ENCODE measurements at places on chromosomes 2 and 18.

DNA sequence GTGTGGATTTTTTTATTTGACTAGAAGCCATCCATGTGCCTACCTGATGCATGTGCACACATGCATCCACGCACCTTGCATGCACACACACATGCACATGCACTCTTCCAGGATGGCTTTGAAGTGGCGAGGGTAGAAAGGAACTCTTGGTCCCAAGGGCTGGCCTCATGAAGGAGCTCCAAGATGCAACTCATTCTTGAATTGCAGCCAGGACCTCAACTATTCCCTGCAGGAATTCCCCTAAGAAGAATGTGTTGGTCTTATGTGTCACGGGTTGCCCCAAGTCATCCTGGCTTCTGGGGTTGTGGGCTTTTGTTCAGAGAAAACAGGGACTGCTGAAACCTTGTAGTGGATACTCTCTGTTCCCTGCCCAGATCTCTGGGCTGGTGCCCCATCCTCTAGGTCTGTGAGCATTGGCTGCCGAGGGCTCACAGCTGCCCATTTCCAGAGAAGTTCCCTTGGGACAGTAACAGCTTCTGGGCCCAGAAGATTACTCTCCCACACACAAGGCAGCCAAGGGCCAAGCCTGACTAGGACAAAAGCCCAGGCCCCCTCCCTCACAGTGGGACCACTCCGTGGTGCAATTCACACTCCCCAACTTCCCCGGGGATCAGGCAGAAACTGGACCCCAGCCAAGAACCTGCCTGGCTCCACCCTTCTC is 137.6 kb downstream of the COPS8 start:
- DNase-seq, result no peak

GRCh38 chr2:179354739-179355537 is 90.3 kb upstream of the SESTD1 start:
- no peak for DNase-seq

- DNase-seq, result no peak
Observed at GRCh38 chr18:52353589-52353988, 13.6 kb downstream of the DCC start.

- no peak for DNase-seq
Observed at GRCh38 chr2:83234246-83234645, 1224.8 kb downstream of the SUCLG1 start.

DNA sequence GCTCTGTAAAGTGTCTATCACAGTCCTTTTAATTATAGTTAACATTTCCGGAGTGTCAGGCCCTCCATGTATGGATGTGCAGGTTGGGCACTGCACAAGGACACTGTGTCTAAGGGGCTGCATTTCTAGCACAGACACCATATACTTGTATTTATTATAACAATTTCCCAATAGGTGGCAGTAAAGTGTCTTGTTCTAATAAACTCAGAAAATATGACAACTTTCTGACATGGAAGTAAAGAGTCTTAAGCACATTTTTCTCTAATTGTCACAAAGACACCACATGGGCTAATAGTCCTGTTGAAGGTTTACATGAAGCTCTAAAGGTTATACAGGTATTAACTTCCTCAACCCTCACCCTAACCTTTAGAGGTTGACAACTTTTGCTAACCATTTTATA is 156.6 kb downstream of the DYSF start:
- DNase-seq, result peak; percentile 7

DNA sequence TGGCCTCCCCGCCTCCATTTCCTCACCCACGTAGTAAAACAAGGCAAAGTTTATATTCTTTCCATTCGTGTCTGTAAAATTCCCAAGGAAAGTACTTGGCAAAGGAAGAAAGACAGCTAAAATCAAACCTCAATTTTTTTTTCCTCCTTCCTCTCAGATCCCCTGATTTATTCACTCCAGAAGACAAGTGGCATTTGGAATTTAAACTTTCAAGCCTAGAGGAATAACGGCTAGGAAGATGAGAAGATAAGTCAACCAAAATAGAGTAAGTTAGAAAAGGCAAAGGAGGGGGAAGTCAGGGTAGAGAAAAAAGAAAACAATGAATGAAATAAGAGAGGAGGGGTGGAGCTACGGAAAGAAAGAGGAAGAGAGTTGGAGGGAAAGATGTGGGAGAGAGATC is 198.9 kb upstream of the PIK3C3 start:
- DNase-seq, result no peak

- DNase-seq, result no peak
Observed at GRCh38 chr18:77015771-77016710, 116.5 kb downstream of the MBP start.

- DNase-seq, result no peak
Observed at GRCh38 chr2:219386532-219387280, 1.0 kb downstream of the DNPEP start.

DNA sequence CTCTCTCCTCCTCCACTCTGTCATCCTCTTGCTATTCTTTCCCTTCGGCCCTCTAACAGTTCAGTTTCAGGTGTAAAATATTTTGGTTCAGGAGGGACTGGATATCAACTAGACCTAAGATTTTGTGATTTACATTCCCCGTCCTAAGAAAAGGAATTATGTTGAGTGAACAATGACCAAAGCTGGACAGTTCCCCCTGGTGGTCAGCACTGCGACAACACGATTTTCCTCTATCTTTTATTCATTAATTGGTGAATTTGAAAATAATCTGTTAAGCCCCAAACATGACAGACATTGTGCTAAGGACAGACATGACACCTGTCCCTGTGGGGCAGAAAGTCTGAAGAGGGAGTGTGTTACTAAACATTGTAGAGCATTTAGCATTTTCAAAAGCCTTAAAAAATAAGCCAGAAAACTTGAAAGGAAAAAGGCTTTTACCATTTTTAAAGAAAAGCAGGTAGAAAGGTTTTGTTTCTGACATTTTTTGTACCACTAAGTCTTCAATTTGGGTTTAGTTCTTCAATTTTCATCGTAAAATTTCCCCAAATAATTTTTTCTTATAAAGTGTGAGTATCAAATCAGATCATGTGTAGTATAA is 28.4 kb upstream of the GTF2A1L start:
- DNase-seq, result no peak

DNA sequence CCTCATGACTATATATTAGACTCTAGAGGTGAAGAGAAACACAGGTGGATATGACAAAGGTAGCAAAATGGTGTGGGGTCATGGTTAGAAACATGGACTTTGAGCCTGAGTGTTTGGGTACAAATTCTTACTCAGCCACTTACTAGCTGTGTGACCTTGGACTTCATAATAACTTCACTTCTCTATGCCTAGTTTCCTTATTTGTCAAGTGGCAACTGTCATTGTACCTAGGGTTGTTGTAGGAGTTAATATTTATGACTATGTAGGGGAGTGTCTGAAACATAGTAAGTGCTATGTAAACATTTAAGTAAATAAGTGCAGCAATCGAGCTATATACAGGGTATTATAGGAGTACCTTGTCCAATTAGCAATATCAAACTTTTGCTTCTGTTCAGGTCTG is 49.7 kb upstream of the RAPH1 start:
- DNase-seq, result no peak

GRCh38 chr2:47784352-47784851 is 1.5 kb downstream of the MSH6 start:
- no peak for DNase-seq

GRCh38 chr18:60145776-60146175 is 226.8 kb downstream of the MC4R start:
- DNase-seq, result no peak

DNA sequence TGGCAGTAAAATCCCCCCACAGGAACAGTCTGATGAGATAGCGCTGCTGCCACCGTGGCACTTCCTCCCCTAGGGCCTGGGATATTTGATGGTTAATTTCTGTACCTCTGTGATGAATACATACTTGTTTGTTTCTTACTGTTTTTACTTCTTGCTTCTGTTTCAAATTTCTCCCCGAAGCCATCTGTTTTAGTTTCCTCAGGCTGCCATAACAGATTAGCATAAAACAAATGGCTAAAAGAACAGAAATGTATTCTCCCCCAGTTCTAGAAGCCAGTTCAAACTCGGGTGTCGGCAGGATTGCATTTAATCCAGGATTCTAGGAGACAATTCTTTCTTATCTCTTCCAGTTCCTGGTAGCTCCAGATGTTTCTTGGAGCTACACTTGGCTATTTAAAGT is 435.9 kb downstream of the DSEL start:
- DNase-seq, result no peak

DNA sequence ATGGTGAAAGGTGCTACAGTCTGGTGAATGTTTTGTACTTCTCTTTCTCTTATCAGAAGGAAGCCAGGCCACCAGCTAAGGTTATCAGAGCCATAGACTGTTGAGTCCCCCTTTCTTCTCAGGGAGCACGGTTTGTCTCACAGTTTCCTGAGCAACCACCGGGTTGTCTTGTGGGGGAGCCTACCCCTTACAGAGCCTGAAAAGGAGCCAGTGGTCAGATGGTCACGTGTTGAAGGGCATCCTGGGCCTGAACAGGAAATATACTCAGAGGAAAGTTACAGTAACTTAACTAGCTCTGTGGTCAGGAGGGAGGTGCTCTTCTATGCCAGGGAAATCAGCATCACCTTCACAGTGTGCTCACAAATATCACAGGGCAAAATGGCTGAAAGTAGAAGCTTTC is 11.6 kb downstream of the CD28 start:
- no peak for DNase-seq

GRCh38 chr2:171087547-171087946 is 73.1 kb downstream of the TLK1 start:
- DNase-seq, result no peak

DNA sequence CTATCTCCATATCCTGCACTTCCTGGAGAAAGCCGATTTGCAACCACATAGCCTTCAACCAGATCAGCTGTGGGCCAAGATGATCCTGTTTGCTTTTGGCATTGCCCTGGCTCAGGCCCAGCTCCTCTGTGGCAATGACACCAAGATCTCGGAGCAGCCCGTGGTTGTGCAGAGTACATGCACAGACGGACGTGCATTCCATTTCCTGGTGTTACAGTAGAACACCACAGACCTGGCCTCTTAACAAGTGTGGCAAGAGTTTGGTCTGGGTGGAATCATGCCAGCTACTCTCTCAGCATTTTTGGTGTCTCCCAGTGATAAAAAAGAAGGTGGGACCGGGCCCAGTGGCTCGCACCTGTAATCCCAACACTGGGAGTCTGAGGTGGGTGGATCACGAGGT is 20.0 kb downstream of the MALT1 start:
- DNase-seq, result no peak

GRCh38 chr18:48866028-48866733 is 84.6 kb downstream of the SMAD7 start:
- DNase-seq, result no peak

GRCh38 chr2:145812165-145812554 is 1292.2 kb upstream of the ZEB2 start:
- DNase-seq, result no peak

- no peak for DNase-seq
Observed at GRCh38 chr18:62812242-62812641, 96.9 kb downstream of the PHLPP1 start.

DNA sequence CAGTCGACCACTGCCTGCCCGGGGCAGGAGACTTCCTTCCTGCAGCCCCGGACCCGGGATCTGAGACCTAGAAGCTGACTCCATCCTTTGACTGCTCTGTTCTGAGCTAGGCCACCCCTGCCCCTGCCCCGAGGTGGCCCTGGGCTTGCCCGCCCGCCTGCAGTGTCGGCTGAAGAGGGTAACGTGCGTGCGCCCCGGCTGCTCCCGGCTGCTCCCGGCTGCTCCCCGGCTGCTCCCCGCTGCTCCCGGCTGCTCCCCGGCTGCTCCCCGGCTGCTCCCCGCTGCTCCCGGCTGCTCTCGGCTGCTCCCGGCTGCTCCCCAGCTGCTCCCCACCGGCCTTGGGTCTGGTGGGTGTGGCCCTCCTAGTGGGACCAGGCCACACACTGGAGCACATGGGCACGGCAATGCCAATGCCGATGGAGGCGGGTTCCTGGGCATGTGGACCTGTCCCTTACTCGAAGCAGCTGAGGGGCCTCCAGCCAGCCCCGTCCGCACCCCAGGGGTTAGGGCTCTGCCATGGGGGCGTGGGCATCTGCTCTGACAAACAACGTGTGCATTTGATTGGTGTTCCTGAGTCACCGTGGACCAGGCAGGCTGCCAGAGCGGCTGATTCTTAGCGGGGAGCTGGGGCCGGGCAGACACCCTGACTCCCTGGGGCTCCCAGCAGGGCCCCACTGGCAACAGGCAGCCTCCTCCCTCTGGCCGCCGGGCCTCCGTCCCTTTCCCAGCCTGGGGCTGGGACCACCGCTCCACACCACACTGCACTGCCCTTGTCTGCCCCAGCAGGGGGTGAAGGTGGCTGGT is 2.0 kb upstream of the GAL3ST2 start:
- DNase-seq, result peak; percentile 57

GRCh38 chr2:197107291-197108269 is 181.1 kb upstream of the PGAP1 start:
- DNase-seq, result no peak

- DNase-seq, result no peak
Observed at GRCh38 chr2:165623783-165624469, 154.4 kb downstream of the CSRNP3 start.

- no peak for DNase-seq
Observed at GRCh38 chr2:182447863-182448262, 21.0 kb upstream of the PDE1A start.

DNA sequence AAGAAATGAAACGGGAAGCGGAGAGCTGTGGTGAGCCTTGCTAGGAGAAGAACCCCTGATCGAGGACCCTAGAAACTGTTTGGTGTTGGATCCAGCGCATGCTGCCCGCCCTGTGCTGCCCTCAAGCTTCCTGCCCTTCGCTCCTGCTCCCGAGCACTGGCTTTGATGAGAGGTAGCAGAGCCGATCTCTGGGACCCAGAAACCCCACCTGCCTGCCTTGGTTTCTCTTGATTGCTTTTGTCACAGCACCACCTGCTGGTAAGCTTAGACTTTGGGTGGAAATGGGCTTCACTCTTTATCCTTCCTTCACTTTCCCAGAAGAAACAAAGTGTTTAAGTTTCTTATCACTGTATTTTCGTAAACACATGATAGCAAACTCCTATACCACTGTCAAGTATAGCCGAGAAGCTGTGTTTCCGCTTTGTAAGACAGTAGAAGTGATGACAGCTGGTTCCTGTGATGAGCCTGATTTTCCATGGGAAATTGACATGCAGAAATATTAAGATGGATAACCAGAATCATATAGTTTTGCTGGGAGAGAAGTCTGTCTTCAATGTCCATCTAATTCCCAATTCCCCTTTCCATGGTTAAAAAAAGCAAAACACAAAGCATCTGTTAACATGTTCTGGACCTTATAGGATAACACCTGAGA is 267.4 kb downstream of the PHLPP1 start:
- no peak for DNase-seq

DNA sequence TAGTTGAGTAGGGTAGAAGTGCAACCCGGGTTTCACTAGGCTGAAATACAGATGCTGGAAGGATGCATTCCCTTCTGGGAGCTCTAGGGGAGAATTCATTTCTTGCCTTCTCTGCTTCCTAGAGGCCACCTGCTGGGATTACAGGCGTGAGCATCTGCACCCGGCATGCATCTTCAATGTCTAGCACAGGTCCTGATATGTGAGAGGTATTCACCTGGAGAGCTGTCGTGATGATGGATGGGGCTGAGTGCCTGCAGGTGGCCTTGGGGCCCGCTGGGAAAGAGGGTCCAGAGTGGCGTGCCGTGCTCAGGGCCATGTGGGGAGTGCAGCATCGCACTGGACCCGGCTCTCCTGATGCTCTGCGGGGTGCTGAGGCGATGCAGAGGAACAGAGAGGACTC is 6.6 kb upstream of the NTSR2 start:
- DNase-seq, result no peak

GRCh38 chr18:13710414-13710831 is 15.9 kb downstream of the FAM210A start:
- no peak for DNase-seq

- no peak for DNase-seq
Observed at GRCh38 chr2:20229322-20230113, 4.6 kb upstream of the SDC1 start.

Measured in omental fat pad (tissue), 4 donors.